ENCODE measurements at places on chromosomes 4 and X.

GRCh38 chrX:106811131-106811910 is 8.8 kb downstream of the TBC1D8B start:
- no peak for DNase-seq

GRCh38 chr4:44157611-44158277 is 290.9 kb downstream of the KCTD8 start:
- no peak for DNase-seq

DNA sequence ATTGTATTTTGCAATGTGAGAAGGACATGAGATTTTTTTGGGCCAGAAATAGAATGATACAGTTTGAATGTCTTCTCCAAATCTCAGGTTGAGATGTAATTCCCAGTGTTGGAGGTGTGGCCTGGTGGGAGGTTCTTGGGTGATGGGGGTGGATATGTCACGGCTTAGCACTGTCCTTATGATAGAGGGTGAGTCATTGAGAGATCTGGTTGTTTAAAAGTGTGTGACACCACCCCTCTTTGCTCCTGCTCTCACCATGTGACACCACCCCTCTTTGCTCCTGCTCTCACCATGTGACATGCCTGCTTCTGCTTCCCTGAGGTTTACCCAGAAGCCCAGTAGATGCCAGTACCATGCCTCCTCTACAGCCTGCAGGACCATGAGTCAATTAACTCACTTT is 1226.9 kb downstream of the PCDH7 start:
- no peak for DNase-seq

DNA sequence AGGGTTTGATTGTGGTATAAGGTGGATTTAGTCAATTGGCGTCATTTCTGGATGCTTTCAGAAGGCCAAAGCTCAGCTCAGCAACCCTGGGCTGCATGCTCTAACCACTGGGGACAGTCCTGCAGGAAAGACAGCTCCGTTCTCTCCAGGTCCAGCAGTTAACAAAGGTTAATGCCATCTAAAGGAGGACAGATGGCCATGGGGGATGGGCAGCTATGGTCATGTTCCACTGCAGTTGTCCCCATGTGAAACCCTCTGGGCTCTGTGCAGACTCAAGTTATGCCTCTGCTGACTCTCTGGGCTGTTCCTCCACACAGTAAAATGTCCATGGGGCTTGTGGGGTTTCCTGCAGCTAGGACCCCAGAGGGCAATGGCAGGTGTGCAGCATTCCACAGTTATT is 562.1 kb upstream of the ADGRL3 start:
- no peak for DNase-seq

GRCh38 chrX:136250191-136251040 is 784 bp downstream of the MAP7D3 start:
- no peak for DNase-seq

GRCh38 chrX:74246524-74246923 is 57.5 kb upstream of the ZCCHC13 start:
- DNase-seq = no peak

DNA sequence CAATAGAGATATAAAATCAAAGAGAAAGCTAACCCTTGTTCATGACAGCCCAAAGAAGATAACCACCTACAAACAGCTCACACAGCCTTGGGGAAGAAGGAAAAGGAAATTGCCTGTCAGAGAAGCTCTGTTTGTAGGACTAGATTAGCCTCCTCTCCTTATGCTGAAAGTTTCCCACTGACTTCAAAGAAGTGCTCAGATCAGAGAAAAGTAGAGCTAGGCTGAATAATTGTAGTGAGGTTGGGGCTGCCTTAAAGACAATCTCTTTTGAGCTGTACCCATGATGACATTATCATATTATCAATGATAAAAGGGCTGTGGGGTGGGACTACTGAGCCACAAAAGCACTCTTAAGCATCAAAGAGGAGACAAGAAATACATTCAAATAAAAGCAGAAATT is 223.0 kb upstream of the GALNT7 start:
- DNase-seq = no peak

DNA sequence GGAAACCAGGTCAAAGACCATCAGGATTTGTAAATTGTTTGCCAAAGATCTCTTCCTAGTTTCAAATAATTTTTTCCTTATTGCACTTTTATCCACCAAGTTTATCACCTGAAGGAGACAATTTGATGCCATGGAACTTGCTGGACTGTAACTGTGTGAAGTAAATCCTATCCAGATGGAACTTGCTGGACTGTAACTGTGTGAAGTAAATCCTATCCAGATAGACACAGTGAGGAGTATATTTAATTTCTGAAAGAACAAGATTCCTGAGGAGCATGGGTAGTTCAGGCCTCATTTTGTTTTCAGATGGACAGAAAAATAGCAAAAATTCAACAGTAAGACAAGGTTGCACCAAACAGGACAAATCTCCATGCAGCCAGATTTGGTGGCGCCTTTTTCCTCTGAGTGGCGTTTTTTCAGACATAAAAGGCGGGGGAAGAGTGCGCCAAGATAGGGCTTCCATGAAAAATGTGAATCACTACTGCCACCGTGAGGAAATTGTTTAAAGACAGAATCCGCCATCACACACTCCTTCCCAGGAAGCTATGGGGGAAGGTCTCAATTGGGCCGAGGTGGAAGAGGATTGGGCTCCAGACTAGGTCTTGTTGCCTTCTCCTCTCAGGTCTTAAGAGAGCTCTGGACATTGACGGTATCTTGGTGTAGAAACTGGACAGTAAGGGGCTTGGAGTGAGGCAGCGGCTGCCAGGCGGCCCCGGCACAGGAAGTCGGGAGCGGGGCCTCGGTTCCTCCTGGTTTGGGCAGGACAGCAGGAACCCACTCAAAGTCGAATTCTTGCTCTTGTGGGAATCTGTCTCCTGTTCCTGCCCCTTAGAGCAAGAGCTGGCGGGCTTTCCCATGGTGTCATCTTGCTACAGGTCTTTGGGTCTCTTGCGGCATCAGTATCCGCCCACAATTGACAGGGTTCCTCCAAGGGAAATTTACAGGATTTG is 234.7 kb downstream of the OR13H1 start:
- DNase-seq = no peak

- DNase-seq = no peak
These were observed 54.5 kb downstream of the FHDC1 start for GRCh38 chr4:152990471-152991131.

- DNase-seq = no peak
These were observed 105.2 kb downstream of the PHOX2B start for GRCh38 chr4:41643331-41643730.

DNA sequence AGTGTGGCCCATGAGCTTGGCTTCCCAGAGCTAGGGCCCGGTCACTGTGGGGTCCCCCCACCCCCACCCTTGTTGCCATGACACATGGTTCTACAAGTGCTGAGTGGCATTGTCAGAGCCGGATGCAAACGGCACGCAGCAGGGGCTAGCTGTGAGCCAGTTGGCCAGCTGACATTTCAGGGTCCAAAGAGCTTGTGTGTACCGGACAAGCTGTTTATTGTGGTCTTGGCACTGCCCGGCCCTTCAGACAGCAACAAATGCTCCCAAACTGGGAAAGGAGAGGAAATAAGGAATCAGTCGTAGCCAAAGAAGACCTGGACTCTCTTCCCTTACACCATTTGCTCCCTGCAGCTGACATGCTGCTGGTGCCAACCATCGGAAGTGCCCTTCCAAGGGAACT is 36.8 kb downstream of the TSC22D3 start:
- DNase-seq = no peak

DNA sequence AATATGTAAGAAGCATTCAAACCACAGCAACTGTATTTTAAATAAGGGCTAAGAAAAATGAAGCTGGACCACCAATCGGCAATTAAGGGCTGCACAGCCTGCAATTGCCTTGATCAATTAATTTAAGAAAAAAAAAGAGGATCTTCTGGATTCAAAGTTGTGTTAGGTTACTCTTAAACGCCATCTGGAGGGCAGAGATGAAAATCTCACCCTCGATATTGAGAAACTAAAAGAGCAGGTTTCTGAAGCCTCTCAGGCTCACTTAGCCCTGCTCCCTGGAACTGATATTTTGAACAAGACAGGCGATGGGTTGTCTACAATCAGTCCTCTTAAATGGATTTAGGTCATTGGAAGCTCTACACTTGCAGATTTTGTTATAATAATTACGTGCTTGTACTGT is 579.4 kb downstream of the GRXCR1 start:
- no peak for DNase-seq

- no peak for DNase-seq
These were observed 11.2 kb upstream of the ELF4 start for GRCh38 chrX:130121505-130121800.

DNA sequence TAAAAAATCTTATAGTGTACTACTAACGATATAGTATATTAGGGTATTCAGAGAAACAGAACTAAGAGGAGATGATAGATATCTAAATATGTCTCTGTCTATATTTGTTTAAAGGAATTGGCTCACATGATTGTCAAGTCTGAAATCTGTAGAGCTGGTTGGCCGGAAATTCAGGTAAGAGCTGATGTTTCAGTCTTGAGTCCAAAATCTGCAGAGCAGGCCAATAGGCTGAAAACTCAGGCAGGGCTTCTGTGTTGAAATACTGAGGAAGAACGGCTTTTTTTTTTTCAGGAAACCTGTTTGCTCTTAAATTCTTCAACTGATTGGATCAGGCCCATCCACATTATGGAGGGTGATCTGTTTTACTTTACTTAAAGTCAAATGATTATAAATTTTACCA is 31.7 kb downstream of the PGRMC2 start:
- no peak for DNase-seq

DNA sequence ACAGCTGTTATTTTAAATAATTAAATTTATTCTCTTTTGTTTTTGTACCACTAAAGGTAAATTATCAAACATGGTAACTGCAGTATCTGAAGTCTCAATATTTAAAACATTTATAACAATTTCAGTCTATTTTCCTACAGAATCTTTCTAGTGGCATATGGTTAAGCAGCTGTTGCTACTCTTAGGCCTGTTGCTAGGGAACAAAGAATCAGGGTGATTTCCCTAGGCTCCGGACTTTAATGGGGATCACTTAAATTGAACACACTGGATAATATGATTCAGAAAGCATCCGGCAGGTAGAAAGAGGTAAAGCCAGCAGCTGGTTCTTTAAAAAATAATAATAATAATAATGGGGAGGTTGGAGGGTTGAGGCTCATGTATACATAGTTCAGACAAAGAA is 17.6 kb downstream of the FBXO8 start:
- DNase-seq = no peak

DNA sequence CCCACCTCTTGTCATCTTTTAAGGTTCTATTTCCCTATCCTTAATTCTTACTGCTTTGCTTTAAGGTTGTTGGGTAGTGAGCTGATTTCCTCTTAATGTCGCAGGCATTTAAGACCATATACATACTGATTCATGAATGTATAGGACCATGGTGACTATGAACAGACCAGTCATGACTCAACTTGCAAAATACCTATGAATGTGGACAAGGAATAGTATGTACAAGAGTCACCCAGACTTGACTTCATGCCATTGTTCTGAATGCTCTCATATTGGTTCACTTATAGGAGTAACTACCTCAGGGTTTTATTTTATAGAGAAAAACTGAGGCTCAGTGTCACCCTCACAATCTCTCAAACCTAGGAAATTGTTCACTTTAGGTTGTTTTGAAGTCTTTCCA is 44.3 kb downstream of the CCNG2 start:
- no peak for DNase-seq

- peak; percentile 51 for DNase-seq
These were observed 46.2 kb downstream of the SMARCA5 start for GRCh38 chr4:143559757-143560147.

DNA sequence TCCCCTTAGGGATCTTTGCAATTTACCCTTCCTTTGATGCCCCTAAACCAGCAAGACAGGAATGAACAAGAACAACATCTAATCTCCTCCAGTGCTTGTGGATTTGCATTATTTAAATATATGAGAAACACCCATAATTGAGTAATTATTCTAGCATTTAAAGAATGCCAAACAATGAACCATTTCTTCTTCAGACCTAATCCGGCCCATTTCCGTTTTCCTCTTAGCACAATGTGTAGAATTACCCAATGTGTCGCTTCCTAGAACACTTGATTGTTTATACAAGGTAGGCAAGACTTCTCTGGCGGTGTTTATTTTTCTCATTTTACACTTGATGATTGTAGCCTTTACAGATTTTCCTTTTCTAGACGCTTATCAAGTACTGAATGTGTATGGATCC is 43.5 kb downstream of the CLDN34 start:
- DNase-seq = peak; percentile 16

DNA sequence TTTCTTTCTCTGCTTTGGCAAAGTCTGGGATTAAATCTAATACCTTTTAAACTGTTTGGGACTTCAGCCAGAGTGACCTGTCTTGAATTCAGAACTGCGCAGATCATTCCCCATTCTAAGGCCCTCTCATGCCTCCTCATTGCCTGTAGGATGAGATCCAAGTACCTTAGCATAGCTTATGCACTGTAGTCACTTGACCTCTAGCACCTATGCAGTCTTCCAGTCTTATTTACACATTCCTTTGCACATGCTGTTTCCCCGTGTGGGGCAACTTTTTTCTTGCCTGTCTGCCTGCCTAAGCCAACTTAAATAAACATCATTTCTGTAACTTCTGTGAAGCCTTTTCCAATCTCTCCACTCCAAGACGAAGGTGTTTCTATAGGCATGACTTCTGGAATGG is 68.4 kb downstream of the AR start:
- no peak for DNase-seq

- peak; percentile 72 for DNase-seq
These were observed at the start of gene ZNF185 for GRCh38 chrX:152897222-152898131. TSS of gene ZNF185 (plus strand) at chrX:152898067. CDS start at chrX:152914490, 16,423 bp downstream.

DNA sequence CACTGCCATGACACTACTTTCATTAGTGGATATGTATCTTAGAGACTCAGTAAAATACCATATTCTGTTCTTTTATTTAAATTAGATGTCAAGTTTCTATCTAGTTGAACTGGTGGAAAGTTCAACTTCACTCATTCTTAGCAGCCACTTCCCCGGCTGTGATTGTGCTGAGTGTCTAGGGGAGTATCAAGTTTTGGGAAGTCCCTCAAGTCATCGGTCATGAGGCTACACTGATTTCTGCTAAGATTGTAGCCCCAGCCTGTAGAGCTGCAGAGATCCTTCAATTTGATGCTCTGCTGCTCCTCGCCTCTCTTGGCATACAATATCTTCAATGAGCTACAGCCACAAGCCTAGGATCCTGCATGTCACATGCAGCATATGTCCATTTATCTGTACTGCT is 53.9 kb downstream of the DMP1 start:
- DNase-seq = no peak
